ENCODE measurements at places on chromosomes 1 and 21. TPM values are rescaled to one million over a fixed set of nuclear protein-coding genes. Genes with fewer than 3 reads are reported as not detected.

GRCh38 chr1:217494767-217495166, 136.1 kb downstream of the GPATCH2 start:
- DNase-seq, result no peak

DNA sequence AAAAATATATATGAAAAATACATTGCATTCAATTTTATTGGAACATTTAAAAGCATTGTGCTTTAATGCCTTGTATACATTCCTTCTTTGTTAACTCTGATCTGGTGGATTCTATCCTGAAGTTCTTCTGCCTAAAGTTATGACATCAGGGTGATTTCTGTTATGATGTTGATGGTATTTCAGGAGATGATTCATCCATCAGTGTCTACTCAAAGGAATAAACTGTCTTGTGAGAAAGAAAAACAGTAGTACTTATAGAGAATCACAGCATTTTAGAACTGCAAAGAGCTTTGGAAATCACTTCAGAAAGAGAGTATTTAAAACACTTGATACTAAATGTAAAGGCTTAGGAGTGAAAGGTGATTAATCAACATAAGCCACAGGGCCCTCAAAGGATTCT, 155.7 kb downstream of the PTPRC start:
- DNase-seq, result no peak

GRCh38 chr1:39901714-39902459, at the start of gene MYCL:
Gene MYCL (minus strand): TSS chr1:39901917. CDS start chr1:39901434, 483 bp downstream.
- DNase-seq, result peak; percentile 93

GRCh38 chr1:93435443-93435842, 12.5 kb upstream of the FNBP1L start:
- no peak for DNase-seq

DNA sequence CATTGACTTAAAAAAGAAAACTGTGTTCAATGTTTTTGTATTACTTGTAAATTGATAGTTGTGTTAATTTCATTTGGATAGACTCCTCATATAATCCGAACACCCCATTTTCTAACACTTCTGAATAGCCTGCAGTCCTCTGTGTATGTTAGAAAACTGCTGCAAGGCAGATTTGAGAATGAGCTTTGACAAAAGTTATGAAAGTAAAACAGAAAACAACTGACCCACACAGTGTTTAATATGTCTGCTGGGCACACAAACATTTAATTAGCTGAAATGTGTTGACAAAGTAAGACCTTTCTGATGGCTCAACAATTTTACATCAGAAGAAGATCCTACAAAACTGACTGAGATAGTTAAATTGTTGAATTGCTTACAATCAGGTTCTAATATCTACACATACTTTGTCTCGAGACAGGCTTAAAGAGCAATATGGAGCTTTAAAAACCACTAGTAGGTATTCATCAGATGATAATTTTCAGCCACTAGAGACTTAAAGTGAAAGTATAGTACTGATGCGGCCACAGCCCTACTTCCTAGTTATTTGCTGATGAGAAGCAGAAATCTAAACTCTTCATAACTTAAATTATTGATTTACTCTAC, 40.0 kb upstream of the PRMT6 start:
- no peak for DNase-seq

DNA sequence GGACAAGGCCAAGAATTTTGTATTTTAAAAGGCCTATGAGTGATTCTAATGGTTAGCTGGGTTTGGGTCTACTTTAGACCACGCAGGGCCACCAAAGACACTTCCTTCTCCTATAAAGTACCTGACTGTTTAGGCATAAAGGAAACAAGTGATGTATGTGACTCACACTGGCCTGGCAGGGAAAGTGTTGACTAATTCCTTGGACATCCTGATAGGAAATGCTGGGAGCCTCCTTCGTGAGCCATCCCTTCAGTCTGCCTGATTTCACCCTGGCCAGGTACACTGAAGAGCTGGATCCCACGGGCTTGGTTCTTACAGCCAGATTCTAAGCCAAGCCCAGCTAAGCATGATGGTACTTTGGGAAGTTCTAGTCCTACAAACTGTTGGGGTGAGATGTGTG, 100.5 kb upstream of the HMGB4 start:
- DNase-seq, result no peak

GRCh38 chr21:34561806-34562205, 49.8 kb upstream of the KCNE1 start:
- no peak for DNase-seq

GRCh38 chr1:178143730-178144690, 50.1 kb downstream of the RASAL2 start:
- DNase-seq, result no peak

DNA sequence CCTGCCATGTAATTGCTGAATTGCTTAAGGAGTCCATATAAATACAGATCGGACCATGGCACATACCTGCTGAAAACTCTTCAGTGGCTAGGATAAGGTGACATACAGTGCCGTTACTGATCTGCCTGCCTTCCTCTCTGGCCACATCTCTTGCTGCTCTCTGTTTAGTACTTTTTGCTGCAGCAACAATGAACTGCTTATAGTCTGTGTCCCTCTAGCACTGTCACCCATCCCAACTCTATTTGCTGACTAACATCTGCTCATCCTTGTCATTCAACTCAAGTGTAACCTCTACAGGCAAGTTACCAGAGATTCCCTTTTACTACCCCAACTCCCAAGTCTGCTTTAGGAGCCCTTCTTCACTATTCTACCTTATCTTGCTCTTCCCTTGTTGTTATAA, 65.6 kb downstream of the GTF2B start:
- DNase-seq, result no peak

GRCh38 chr21:14583629-14584255, 37.6 kb upstream of the SAMSN1 start:
- no peak for DNase-seq

DNA sequence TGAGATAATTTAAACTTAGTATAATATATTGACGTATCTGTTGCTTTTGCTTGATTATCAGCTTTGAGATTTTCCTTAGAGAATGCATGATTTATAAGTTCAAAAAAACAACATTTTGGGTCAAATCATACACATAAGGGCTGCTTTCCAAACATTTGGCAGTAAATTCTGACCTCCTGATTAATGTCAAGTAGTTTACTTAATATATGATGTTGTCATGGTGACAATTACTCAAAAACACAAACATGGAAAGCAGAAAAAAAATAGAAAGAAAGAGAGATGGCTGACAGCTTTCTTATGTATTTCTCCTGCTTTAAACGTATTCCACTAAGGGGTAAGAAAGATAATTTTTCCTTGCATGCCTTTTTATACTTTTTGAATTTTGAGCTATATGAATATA, 258.2 kb upstream of the C1orf105 start:
- DNase-seq, result no peak

GRCh38 chr1:108557296-108557695, 2.6 kb upstream of the EEIG2 start:
- DNase-seq, result no peak

- no peak for DNase-seq
Measured at GRCh38 chr1:233479110-233479890, 134.6 kb upstream of the KCNK1 start.

- peak; percentile 85 for DNase-seq
Measured at GRCh38 chr1:18256282-18257235, 149.0 kb downstream of the IGSF21 start.

DNA sequence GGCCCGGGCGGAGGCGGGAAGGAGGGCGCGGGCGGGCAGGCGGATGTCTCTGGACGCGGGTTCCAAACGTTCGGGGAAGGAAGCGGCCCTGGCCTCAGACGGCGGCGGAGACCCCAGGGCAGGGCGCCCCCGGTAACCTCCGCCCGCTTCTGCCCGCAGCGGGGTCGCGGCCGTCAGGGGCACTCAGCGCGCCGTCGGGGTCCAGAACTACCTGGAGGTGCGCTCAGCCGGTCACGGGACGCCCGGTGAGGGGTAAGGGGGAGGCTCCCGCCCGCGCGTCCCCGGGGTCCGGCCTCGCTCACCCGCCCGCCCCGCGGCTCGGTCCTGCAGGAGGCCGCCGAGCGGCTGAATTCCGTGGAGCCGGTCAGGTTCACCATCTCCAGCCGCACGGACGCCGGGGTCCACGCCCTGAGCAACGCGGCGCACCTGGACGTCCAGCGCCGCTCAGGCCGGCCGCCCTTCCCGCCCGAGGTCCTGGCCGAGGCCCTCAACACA, 406 bp downstream of the PUSL1 start:
- DNase-seq, result no peak

DNA sequence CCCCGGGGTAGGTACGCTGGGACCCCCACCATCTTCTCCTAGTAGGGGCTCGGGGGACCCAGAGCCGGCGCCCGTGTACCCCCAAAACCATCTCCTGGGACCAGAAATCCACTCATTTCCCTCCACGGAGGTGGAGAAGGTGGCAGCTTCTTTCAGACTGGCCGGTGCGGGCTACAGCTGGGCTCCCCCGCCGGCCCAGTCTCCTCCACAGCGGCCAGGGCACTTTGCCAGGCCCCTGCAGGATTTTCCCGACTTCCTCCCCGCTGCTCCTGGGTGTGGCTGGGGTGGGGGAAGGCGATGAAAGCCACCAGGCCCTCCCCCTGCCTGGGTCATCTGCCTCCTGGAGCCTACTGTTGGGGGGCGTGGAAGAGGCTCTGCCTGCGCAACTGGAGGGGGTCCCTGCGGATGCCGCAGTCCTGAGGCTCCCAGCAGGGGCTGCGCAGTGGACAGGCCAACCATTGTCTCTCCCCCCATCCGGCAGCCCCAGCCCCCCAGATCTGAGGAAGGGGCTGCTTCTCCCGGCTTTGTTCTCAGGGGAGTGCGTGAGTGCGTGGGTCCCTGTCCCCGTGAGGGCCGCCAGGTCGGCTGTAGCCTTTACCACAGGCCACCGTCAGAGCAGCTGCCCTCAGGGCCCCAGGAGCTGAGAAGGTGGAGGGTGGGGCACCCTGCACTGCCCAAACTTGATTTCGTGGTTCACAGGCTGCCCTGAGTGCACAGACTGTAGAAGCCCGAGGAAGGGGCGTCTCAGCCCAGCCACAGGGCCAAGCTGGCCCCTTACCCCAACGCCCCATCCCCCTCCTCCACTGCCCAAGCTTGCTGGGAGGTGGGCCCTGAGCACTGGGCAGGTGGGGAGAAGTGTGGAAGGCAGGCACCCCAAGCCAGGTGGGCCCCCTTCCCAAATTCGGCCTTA, 1.3 kb downstream of the AGRN start:
- peak; percentile 70 for DNase-seq

GRCh38 chr1:33282791-33283190, 26.5 kb downstream of the ZNF362 start:
- DNase-seq, result no peak

GRCh38 chr1:14674030-14674429, 75.5 kb downstream of the KAZN start:
- DNase-seq, result no peak

DNA sequence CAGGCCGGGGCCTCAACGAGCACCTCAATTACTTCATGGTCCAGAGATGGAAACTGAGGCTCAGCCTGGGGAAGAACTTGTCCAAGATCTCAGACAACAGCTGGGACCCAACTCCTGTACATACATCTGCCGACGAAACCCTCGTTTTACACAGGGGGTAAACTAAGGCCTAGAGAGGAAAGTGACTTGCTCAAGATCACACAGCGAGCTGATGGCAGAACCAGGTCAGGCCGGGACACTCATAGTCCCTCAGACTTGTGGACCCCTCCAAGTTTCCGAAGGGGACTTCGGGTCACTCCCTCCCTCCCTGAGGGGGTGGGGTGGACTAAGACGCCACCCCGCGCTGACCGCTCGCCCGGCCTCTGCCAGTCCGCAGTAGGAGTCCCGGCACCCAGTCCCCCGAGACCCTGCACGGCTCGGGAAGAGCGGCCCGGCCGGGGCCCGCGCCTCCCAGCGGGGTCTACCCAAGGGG, 430 bp downstream of the WASF2 start:
- DNase-seq, result peak; percentile 46

The TFF1 gene
- total RNA-seq, result 0.93 TPM

The PLA2G2C gene
- not detected for total RNA-seq

The DNAJC16 gene
- 9.8 TPM for total RNA-seq

The TAS1R3 gene
- total RNA-seq, result 0.09 TPM

The HSPB7 gene
- 0.75 TPM for total RNA-seq

The NMNAT2 gene
- total RNA-seq, result 0.42 TPM

The ANKRD65 gene
- 12.0 TPM for total RNA-seq

The NHLH2 gene
- total RNA-seq, result not detected

The DCST2 gene
- total RNA-seq, result 0.79 TPM

The ASPM gene
- total RNA-seq, result under 0.01 TPM

The CCDC185 gene
- not detected for total RNA-seq

The TESK2 gene
- total RNA-seq, result 2.0 TPM

The TTLL10 gene
- total RNA-seq, result 0.22 TPM

The LIN28A gene
- not detected for total RNA-seq

The C4BPA gene
- 8.8 TPM for total RNA-seq
